Neural progenitor cell (in vitro differentiated cells): ENCODE measurements at places on chromosomes 11 and 22. TPM values are rescaled to one million over a fixed set of nuclear protein-coding genes. Genes with fewer than 3 reads are reported as not detected.

DNA sequence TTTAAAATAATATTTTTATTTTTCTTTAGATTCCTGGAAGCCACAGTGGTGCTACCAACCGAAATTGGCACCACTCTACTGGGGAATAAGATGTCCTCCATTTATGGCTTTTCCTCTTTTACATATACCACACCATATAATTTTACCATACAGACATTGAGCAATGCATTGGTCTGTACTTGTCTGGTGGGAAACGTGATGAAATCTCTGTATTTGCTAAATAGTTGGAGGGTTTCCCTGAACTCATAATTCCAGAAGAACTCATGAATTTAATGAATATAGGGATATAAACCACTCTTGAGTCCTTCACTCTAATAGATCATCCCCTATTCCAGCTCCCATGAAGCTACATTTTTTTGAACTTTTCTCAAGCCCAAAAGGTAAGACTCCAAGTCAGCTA, 28.0 kb upstream of the MMP13 start:
- no peak for DNase-seq

DNA sequence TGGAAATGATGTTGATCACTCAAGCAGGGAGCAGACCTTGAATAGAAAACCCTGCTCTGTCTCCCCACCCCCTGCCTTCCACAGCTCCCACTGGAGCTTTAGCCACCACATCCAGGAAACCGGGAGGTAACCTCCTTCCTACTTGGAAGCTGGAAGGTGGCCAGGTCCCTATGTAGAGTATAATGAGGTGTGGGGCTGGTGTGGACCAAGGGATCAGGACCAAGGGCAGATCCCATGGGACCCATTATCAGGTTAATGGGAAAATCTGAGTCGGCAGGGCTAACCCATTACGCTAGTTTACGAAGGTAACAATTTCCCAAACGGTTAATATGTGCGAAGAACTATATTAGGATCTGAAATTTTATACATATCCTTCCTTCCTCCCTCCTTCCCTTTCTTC, 321.9 kb downstream of the MIAT start:
- peak; percentile 67 for DNase-seq

Gene GPR152
- not detected in 2 replicates for total RNA-seq

- peak; percentile 33 for DNase-seq
Observed at GRCh38 chr11:921921-922678, 3.6 kb upstream of the AP2A2 start.

Gene APIP
- 16.3 and 28.7 TPM in 2 replicates for total RNA-seq

GRCh38 chr11:103960108-103960507, 76.3 kb upstream of the DDI1 start:
- DNase-seq = no peak

Gene MUC5AC
- not detected in 2 replicates for total RNA-seq

- DNase-seq = no peak
Observed at GRCh38 chr22:39300186-39300830, 19.1 kb downstream of the RPL3 start.

Gene TEX54
- total RNA-seq = not detected in 2 replicates

DNA sequence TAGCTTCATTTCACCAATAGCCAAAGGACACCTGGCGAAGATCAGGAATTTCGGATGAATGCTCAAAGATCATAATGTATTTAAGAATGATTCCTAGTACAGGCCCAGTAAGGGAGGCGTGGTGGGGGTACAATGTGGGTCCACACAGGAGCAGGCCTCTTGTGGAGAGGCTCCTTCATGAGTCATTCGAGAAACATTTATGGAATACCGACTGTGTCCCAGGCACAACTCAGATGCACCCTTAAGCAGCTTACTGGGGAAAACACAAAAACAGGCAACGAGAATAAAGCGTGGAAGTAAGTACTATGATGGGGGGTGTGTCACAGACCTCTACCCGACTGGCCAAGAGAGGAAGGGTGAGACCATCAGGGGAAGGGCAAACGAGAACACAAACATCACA, 44.5 kb downstream of the SMCO4 start:
- peak; percentile 21 for DNase-seq

- no peak for DNase-seq
Observed at GRCh38 chr11:115050756-115051155, 372.4 kb downstream of the NXPE2 start.

GRCh38 chr22:29348956-29349355, 33.5 kb upstream of the RASL10A start:
- no peak for DNase-seq

GRCh38 chr11:114215871-114216795, 80.1 kb upstream of the NNMT start:
- no peak for DNase-seq

GRCh38 chr22:40728731-40729189, 49.5 kb downstream of the MCHR1 start:
- no peak for DNase-seq

- DNase-seq = no peak
Observed at GRCh38 chr22:28986366-28986765, 75.3 kb downstream of the C22orf31 start.
